ENCODE measurements at places on chromosomes 16 and 17.

DNA sequence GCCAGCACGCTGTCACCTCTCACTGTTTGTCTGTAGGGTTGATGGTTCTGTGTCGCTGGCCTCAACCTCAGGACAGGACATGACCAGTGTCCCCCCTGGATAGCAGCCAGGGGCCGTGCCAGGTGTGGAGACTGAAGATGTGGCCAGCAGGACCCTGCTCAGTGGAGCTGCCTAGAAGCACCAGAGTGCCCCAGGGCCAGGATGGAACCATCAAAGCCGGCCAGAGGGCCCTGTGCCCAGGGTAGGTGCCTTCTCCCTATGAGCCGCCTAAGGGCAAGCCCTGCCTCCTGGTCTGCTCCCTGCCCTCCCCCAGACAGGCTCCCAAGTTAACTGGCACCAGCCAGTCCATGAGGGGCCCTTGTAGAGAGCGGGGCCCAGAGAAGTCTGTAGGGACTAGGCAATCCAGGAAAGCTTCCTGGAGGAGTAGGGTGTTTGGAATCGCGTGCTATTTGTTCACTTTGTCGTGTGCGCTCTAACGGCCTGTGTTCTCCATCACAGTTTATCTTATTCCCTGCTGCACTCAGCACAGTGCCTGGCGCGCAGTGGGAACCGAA lies 546 bp upstream of the NDUFB10 start:
- DNase-seq = no peak

DNA sequence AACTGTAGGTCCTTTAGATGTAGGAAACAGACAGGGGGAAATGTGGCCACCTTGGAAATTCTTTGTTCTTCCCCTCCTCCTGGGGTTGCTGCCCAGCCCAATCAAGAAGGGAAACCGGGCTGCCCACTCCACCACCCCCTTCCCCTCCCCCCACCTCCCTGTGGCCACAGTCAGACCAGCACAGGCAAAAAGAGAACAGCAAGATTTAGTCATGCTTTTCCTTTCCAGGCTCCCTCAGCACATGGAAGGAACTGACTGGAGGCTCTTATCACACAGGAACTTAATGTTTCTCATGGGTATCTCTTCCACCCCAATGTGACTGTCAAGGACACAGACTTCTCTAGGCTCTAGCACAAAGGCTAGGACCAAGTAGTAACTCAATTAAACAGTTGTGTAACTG lies 3.0 kb upstream of the CCL1 start:
- DNase-seq = no peak

GRCh38 chr16:68331879-68332410 lies 21.1 kb downstream of the PRMT7 start:
- DNase-seq = no peak

DNA sequence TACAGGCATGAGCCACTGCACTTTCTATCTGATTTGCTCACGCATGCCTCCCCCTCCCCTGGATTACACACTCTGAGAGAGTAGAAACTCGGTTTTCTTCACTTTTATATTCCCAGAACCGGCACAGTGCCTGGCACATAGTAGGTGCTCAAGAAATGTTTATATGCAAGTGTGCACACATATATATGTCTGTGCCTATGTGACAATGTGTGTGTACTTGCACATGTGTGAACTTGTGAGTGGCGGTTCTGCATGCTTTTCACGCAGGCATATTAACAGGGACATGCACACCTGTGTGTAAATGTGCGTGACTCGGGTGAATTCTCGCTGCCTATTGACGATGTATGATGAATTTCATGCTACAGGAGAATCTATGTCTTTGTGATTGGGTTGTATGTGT lies 22.1 kb upstream of the IL21R start:
- no peak for DNase-seq

GRCh38 chr17:61833536-61834193 lies 29.7 kb downstream of the BRIP1 start:
- DNase-seq = no peak

DNA sequence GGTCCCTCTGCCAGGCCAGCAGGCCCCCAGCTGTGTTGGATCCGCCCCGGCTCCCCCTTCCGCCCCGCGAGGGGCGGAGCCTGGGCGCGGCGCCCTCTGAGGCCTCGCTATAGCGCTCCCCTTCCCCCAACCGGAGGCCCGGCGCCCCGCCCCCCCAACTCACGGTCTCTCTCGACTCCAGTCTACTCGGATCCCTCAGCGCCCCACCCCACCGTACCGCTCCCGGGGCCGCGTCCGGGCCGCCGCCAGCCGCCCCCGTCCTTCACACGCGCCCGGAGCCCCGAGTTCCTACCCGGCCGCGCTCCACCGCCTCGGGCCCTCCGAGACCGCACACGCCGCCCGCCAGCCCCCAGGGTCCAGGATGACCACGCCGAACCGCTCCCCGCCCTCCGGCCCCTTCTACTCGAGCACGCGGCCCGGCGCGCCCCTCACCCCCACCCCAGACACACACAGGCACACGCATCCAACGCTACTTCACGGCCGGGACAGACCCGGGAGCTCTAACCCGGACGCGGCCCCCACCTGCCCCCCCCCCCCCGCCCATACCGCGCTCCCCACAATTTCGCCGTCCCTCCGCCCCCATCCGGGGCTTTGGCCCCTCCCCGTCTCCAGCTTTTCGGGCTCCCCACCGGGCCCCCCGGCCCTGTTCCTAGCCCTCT lies 1.4 kb downstream of the PHF23 start:
- peak; percentile 82 for DNase-seq

- DNase-seq = no peak
These were observed 397 bp downstream of the NCOR1 start for GRCh38 chr17:16215002-16215272.

DNA sequence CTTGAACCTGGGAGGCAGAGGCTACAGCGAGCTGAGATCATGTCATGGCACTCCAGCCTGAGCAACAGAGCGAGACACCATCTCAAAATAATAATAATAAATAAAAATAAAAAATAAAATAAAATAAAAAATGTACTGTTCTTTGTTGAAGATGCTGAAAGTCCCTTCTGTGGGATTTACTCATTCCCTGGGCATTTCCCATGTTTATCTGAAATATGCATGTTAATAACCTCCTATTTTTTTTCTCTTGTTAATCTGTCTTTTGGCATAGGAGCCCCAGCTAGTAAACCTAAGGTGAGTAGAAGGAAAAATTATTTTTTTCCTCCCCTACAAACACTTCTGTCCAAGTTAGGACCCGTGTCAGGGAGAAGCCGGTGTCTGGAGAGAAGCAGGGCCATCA lies 34.4 kb downstream of the TMEM92 start:
- DNase-seq = no peak

GRCh38 chr17:4272213-4272971 lies 8.6 kb upstream of the ANKFY1 start:
- DNase-seq = no peak

DNA sequence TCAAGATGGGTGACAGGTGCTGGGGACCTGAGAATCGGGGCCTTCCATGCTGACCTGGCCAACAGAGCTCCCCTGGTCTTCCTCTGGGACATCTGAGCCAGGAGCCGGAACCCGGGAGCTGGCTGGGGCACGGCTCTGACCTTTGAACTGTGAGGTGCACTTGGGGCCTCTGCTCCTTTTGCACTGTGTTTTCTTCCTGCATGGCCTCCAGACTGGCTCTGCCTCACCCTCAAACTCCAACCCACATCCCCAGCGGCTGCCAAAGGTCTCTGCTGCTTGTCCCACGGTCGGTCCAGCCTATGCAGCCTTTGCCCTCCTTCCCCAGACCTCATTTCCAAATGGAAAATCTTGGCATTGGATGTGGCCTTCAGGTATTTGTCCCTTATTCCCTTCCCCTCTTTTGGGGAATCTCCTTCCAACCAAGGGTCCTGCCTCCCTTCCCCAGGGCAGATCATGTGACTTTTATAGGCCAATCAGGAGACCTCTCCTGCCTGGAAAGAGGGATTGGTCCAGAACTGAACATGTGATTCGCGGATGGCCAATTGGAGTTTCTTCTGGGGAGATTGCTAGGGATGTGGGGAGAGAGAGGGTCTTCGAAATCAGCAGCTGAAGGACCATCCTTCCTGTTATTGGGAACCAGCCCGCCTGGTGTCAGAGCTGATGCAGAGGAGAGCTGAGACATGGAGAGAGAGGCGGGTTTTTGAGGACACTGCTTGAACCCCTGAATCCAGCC lies 117.9 kb downstream of the CYLD start:
- DNase-seq = no peak

DNA sequence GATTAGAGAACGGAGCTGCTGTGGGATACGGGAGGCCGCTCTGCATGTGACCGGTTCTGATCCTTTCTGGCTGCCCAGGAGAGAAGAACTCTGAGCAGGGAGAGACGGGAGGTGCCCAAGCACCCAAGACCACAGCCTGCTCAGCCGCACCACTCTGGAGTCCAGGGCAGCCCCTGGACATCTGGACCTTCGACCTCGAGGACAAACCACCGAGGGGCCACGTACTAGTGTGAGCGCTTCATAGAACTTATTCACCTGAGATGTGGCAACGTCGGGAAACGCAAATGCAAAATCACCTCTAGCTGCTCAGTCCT lies 5.9 kb downstream of the RNF166 start:
- DNase-seq = no peak

- DNase-seq = no peak
These were observed 184.4 kb downstream of the AATF start for GRCh38 chr17:37133136-37133535.

GRCh38 chr17:44247876-44248736 lies 19.8 kb downstream of the SLC4A1 start:
- no peak for DNase-seq

DNA sequence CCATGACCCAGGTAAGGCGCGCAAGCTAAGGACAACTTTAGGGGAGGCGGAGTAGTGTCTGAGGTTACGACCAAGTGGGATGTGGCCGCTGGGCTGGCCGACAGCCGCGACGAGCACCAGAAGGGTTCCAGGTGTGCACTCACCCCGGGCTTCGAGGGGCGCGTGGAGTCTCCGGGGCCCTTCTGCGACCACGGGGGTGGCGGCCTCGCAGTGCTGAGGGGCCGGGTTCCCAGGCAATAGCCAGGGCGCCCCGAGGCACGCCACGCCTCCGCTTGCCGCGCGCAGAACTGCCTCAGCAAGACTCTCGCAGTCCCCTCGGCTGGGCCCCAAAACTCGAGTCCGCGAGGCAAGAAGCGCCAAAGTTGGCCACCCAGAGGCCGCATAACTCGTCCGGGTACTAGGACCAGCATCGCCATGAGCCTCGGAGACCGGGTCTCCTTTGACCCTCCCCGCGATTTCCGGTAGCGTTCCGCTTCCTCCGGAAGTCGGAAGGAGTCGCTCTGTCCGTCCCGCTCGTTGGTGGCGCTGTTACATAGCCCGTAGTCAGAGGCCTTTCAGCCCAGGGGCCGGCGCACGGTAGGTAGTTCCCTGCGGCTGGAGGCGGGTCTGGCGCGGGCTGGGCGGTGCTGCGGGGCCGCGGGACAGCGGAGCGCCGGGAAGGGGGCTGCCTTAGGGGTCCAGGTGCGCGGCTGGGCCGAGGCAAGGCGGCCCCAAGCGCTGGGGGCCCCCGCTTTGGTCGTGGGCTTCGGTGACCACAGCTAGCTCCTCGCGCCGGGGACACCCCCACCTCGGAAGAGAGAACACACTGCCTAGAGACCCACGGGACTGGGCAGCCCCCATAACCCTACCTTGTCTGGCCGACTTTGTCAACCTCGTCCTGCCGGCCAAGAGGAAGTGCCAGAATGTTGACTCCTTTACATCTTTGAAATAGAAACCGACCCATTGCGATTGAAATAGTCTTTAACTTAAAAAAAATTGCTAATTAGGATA lies at the start of the genes ADPRM and SCO1:
Gene ADPRM, plus strand, starts transcription at position 503 of the 990 bp plus-strand sequence. CDS start 7,333 bp downstream, outside the sequence.
Gene SCO1, minus strand, starts transcription at position 442 of the 990 bp plus-strand sequence. Its CDS starts 26 bp downstream, at position 416.
- peak; percentile 83 for DNase-seq

DNA sequence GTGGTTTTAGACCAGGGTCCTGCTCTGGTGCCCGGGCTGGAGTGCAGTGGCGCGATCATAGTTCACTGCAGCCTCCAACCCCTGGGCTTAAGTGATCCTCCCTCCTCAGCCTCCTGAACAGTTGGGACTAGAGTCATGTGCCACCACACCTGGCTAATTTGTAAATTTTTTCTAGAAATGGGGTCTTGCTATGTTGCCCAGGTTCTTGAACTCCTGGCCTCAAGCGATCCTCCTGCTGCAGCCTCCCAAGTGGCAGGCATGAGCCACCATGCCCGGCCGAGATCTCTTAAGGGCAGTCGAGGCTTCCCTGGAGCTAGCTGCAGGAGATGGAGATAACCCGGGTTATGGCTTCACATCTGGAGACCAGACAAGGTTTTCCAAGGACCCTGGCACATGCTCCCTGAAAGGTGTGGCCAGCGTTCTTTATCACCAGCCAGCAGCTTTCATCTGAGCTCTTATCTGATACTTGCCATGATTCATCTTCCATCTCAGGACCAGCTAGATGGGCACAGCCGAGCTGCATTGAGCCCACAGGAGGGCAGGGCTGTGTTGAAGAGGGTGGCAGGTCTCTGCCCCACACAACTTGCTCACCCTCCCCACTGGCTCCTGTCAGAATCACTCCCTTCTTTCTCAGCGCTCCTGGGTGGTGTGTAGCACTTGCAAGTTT lies 28.6 kb downstream of the SCNN1B start:
- DNase-seq = no peak

DNA sequence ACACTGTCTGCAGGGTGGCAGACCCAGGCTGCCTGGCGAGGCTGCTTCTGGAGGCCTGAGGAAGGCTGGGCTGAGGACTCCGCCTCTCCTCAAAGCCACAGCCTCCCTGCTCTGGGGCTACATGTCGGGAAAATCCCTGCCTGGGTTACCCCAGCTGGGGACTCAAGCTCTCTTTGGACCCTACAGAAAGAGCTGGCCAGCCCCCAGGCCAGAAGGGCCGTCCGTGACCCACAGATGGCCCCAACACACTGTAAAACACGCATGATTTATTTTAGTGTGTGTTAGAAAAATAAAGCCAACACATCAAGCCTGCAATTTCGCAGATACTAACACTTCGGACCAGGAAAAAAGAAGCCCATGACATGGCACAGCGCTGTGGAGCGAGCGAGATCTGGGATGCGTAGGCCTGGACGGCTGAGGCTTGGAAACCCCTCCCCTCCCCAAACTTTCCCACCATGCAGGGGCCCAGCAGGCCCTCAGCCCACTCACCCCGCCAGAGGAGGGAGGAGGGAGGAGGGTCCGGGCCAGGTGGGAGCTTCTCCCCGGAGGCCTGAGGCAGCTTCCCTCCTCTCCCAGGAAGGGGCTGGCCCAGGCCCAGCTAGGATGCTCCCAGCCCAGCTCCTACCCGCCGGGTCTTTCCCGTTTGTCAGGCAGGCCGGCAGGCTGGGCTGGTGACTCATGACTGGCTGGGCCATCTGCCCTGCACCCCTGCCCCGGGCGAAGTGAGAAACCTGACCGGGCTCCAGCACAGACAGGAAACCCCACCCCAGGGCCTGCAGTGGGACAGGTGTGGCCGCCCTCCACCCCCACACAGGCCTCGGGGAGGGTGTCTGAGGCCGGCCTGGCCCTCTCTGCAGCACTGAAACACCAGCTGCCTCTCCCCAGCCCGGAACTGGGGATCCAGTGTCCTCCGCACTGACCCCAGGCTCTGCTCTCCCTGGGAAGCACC lies 34.1 kb upstream of the SLC38A10 start:
- no peak for DNase-seq

DNA sequence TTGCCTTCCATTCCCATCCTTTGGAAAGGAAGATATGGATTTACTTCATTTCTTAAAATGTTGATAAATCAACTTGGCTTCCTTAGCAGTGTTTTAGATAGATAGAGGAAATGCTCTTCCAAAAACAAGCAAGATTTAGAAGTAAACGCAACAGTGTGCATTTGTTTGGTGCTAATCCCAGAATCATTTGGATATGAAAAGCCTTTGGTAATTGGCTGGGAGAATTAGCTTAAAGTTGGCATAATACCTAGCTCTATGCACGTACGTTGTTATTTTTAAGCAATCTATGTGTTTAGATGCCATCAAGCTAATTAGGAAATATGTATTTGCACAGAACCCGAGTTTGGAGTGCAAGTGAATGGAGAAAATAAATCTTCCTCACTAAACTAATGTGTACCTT lies 415.3 kb downstream of the GRIN2A start:
- DNase-seq = no peak
